ENCODE measurements at places on chromosomes 1 and 21.
A peak's percentile ranks its signal among the peaks of the same experiment; 100 is the strongest.

DNA sequence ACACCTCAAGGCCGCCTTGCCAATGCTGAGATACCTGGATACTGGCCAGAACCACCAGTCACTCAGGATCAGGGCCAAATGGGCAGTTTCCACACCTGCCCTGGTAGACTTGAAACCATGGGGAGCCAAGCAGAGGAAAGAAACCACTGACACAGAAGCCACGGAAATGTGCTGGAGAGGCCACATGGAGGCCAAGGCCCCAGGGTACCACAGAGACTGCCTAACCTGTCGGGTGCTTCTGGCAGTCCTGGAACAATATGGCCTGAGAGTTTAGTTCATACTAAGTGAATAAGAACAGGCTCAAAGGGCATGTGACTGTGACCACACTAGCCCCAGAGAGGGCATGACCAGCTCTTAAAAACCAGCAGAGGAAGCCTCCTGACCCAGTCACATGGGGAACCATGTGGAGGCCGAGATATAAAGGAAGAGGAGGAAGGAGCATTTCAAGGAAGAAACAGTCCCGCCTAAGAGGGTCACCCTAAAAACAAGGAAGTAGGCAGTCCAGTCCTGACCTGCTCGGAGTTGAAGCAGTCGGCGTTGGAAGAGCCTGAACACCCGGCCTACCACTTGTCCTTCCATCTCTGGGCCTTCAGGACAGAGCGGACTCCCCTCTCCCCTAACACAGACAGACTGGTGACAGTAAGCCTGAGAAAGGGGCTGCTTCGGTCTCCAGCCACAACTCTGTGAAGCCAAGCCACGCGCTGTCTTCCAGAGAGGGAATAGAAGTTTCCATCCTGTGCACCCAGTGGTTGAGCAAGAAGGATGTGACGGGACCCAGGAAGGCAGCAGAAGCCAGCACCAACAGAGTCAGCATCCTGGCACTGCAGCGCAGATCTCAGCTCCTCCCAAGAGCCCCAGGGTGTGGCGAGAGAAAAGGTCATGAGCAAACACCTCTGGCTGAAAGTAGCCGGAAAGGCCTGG, at the start of gene DENND2D:
DENND2D (minus strand) TSS at position 766 of the 921 bp plus-strand sequence; CDS start at position 579, 187 bp downstream.
- DNase-seq, result peak; percentile 82
- H3K4me1 ChIP-seq, result peaks cover 10% of the 10 kb centered on the region
- no peaks in the 10 kb centered on the region for H3K36me3 ChIP-seq

- H3K4me1 ChIP-seq, result peaks cover 5% of the 10 kb centered on the region
- H3K27ac ChIP-seq, result peak overlapping the region; percentile 40
- DNase-seq, result peak; percentile 60
- no peak overlapping the region for H3K4me3 ChIP-seq
- H3K36me3 ChIP-seq, result no peaks in the 10 kb centered on the region
These were observed 41.9 kb downstream of the MAB21L3 start for GRCh38 chr1:116152950-116153691.

GRCh38 chr21:33666153-33666552, 23.9 kb downstream of the ITSN1 start:
- H3K27me3 ChIP-seq, result no peaks in the 10 kb centered on the region
- H3K36me3 ChIP-seq, result no peaks in the 10 kb centered on the region
- no peaks in the 10 kb centered on the region for H3K4me1 ChIP-seq
- H3K4me3 ChIP-seq, result no peak overlapping the region

- H3K4me1 ChIP-seq, result peaks cover 6% of the 10 kb centered on the region
- H3K36me3 ChIP-seq, result peaks cover 19% of the 10 kb centered on the region
- H3K27ac ChIP-seq, result peak overlapping the region; percentile 97
- peak overlapping the region; percentile 96 for H3K4me3 ChIP-seq
- no peaks in the 10 kb centered on the region for H3K27me3 ChIP-seq
These were observed 326 bp downstream of the BRWD1 start for GRCh38 chr21:39313042-39313570.

- H3K36me3 ChIP-seq, result no peaks in the 10 kb centered on the region
- no peaks in the 10 kb centered on the region for H3K4me1 ChIP-seq
These were observed 170.8 kb downstream of the ATG4C start for GRCh38 chr1:62954758-62955157.

DNA sequence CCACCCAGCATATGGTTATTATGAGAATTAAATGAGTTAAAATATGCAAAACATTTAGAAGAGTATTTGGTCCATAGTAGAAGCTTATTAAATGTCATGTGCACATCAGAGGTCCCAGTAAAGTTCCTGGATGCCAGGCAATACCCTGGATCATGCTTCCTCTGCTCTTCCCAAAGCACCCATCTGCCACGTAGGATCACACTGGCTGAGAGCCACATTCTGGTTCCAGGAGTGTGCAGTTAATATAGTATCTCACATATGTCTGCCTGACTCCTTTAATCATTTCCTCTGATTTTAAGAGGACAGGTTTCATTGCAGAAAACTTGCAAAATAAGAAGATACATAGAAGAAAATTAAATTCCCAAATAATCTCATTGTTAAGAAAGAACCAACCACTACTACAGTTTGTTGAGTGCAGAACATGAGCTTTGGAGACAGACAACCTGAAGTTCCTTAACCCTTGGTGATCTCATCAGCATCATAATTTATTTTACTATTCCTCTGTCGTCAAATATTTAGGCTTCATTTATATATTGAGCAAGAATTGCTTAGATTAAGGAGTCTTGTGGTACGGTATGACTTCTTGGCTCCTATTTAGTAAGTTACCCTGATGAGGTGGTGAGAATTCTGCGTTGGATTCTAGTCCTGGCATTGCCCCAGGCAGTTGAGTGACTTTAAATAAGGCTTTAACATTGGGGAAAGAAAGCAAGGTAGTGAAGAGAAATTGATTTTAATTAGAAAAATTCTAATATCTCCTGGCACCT, 12.3 kb downstream of the SGIP1 start:
- H3K27ac ChIP-seq, result no peak overlapping the region
- no peaks in the 10 kb centered on the region for H3K4me1 ChIP-seq
- no peak for DNase-seq

DNA sequence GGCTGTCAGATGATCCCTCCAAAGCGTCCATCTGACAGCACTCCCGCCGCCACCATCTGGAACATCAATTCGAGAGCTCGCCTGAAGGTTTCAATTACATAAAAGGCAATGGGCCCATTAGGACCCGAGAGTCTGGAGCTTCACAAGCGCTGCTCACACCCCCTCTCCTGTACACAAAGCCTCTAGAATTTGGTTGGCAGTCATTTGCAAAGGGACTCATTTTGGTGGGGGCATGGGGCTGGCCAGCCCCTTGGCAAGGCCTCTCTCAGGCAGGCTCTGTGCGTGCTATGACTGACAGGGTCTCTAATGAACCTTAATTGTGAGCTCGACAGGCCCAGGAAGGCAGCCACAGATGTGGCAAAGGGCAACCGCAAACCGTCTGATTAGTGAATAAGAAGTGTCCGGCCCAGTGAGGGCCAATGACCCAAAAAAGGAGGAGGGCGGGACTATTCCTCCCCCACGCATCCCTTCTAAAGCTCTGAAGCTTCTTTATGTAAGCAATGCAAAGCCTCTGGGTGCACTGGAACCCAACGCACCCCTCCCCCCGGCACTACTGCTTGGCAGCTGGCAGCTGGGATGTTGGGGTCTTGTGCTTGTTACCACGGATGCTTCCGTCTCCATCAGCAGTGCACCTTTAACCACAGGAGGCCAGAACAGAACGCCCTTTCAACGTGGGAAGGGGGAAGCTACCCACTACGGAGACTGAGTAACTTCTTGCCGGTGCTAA, 79.4 kb downstream of the CAPZB start:
- H3K27me3 ChIP-seq, result no peaks in the 10 kb centered on the region
- H3K4me1 ChIP-seq, result no peaks in the 10 kb centered on the region
- no peak overlapping the region for H3K4me3 ChIP-seq
- peak overlapping the region; percentile 66 for H3K27ac ChIP-seq
- no peaks in the 10 kb centered on the region for H3K36me3 ChIP-seq

DNA sequence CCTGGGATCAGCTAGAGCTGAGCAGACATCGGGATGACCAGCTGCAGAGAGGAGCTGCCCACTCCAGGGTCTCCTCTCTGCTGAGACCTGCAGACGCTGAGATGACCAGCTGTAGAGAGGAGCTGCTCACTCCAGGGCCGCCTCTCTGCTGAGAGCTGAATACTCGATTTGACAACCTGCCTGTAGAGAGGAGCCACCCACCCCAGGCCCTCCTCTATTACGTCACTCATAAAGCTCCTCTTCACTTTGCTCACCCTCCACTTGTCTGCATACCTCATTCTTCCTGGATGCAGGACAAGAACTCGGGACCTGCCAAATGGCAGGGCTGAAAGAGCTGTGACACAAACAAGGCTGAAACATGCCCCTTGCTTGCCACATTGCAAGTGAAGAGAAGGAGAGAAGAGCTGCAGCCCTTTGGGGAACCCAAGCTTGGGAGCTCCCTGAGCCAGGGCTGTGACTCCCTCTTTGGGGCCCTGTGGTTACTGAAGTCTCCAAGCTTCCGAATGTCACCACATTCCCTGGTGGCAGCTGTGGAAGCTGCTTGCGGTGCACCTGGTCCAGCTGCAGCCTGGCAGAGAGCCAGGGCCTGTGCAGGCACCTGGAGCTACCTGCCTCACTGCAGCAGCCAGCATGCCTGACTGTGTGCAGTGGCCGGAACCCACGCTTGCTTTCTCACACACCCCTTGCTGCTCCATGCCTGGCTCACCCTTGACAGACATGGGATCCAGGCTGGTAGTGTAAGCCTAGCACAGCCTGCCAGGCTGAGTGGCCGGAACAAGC, 59.6 kb downstream of the CC2D1B start:
- no peak overlapping the region for H3K4me3 ChIP-seq
- no peak for DNase-seq
- H3K4me1 ChIP-seq, result no peaks in the 10 kb centered on the region
- no peaks in the 10 kb centered on the region for H3K27me3 ChIP-seq
- no peak overlapping the region for H3K27ac ChIP-seq
- H3K36me3 ChIP-seq, result no peaks in the 10 kb centered on the region

Measured in Peyer's patch (tissue), 4 donors.